ENCODE measurements at places on chromosomes 1 and 21.

GRCh38 chr1:29258976-29259801, 22.9 kb downstream of the PTPRU start:
- DNase-seq = no peak

- no peak for DNase-seq
These were observed 10.6 kb downstream of the PGM1 start for GRCh38 chr1:63603810-63604209.

- DNase-seq = no peak
These were observed 238.4 kb downstream of the GPATCH2 start for GRCh38 chr1:217392441-217392840.

- DNase-seq = peak; percentile 51
These were observed at the start of gene TRIM58 for GRCh38 chr1:247857069-247857984. TSS of gene TRIM58 (plus strand) at chr1:247857187. CDS start at chr1:247857247, 60 bp downstream.

DNA sequence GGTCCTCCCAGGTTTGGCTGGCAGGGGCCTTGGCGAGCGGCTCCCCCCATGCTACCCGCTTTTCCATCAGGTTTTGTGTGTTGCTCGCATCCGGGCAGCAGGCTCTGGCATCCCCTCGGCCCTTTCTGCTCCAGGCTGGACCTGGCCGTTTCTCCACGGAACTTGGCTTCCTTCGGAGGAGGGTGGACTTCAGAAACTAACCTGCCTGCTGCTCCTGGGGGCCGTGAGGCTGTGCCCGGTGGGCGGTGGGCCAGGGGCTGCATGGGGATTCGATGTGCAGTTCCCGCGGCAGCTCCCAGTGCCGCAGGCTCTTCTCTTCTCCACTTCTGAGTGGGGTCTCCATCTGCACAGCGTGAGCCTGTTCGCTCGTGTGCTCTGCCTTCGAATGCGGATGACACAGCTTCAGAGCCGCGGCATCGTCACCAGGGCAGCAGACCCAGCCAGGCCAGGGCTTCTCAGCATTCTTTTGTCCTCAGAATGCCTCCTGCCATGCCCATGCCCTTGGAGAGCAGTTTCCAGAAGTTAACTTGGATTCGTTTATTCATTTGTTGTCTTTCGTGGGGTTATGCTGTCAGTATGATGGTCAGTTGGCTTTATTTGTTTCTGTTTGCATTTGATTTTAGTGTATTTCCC, 36.4 kb downstream of the PRKCZ start:
- no peak for DNase-seq

DNA sequence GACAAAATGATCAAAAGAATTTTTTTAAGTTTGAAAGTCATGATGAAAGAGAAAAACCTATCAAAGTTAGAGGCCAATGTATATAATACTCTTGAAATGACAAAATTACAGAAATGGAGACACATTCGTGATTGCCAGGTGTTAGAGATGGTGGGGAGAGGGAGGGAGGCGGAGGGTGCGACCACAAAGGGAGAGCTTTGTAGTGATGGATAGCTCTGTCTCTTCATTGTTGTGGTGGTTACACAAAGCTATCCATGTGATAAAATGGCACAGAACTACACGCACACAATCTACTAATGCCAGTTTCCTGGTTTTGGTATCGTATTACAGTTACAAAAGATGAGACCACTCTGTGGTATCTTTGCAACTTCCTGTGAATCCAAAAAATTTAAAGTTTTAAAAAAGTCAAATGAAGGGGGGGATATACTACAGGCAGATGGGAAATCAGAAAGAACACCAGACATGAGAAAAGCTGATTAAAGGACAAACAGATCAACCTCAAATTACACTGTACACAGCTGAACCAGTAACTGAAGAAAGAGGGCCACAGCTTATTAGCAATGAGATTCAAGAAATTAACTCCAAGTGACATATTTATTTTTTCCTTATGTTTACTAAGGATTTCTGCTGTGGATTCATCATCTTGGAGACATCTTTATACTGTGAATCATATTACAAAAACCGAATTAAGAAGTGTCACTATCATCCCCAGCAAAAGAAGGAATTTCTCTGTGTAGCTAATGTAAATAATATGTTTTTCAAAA, 199.1 kb downstream of the SLC45A1 start:
- DNase-seq = peak; percentile 94

DNA sequence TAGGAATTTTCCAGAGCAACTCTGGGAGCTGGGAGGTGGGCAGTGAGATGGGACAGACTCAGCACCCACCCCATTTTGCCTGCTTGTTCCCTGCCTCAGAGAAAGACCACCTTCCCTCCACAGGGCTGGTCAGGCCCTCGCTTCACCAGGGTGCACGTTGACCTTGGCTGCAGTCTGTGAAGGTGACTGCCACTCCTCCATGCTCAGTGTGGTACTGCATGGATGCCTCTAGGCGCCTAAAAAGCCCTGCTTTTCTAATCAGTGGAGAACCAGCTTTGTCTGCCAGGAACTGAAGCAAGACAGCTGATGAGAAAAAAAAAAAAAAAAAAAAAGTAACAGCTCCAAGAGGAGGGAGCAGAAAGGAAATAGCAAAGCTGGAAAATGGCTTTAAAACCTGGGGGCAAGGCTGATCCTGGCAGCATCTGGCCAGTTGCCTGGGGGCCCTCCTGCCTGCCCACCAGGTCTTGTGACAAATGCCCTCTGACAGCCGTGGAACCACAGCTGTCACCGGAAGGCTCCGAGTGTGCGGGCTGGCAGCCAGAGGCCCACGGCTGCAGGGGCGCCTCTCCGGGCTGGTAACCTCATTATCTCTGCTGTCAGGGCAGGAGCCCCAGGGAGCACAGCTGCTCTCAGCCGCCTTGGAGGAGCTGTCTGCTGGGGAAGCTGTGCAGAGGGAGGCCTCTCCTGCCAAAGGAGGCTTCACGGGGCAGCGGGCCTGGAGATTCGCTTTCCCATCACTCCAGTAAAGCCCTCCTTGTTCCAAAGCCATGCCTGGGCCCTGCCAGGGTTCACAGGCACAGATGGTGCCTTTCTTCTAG, 13.7 kb downstream of the KIAA1614 start:
- peak; percentile 97 for DNase-seq

GRCh38 chr1:147389532-147390184, 147.2 kb downstream of the CHD1L start:
- DNase-seq = peak; percentile 70

GRCh38 chr1:38567401-38567800, 292.2 kb downstream of the RRAGC start:
- no peak for DNase-seq

DNA sequence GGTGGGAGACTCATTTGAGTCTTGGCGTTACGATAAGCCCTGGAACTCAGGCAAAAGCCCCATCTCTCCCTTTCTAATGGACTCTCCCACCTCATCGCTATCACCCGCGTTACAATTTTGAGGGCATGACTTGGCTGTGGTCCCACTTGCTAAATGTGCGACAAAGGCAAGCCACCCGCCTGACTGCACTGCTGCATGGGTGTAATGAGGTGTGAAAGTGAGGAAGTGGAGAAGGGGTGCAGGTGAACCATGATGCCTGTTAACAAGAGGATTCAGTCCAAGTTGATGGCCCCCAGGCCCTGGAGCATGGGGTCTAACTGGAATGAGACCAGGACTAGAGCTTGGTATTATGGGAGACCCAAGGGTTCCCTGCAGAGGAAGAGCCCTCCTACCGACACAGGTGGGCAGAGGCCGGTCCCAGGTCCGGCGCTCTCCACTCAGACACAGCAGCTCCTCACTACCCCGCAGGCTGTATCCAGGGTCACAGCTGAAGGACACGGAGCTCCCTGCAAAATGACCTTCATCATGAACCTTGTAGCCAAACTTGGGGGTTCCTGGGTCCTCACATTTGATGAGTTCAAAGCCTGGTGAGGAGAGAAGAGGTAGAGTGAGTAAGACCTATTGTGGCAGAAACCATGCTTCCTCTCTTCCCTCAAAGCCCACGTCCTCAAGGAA, 165.4 kb upstream of the HMGB4 start:
- DNase-seq = no peak

DNA sequence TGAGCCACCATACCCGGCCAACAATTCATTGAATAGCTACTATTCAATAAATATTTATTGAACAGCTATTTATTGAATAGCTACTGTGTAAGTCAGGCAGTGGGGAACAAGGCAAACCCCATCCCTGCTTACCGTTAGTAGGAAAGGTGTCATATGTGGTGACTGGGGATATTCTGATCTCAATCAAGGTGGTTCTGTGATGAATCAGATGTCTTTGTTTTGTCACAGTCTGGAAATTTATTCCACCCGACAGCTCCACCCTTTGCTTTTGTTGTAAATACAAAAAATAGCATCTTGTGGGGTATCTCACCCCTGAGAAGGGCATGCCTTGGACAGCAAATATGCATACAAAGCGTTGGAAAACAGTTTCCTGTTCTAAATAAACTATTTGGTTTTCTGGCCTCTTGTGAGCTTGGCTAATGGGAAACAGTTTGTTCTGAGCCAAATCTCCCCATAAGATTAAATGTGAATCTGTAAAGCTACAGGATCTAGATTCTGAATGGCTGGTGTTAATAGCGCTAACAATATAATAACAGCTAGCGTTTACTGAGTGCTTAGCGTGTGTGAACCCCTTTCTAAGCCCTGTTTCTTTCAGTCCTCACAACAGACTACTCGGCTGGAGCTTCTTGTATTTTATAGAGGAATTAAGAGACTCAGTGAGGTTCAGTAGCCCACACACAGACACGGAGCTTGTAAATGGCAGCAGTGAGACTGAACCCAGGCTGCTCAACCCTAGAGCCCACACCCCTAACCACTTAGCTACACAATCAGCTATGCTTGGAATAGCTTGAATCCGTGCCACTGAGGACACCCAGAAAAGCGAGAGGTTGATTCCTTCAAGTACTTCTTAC, 5.5 kb downstream of the PDPN start:
- no peak for DNase-seq

DNA sequence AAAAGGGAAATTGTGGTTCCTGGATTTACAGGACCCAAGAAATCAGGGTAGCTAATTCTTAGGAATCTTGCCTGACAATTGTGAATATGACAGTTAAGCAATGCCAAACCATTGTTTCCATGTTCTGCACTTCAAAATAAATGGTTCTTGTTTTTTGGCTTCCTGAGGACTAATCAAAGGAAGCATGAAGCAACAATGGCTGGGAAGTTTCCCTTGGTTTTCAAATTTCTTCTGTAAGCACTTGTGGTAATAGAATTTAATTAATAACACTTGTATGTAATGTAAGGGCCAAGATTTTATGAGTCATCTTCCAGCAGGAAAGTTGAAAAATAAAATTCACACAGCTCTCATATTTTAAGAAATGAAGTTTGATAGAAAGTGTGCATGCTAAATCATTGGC, 31.7 kb downstream of the JAM2 start:
- DNase-seq = no peak

DNA sequence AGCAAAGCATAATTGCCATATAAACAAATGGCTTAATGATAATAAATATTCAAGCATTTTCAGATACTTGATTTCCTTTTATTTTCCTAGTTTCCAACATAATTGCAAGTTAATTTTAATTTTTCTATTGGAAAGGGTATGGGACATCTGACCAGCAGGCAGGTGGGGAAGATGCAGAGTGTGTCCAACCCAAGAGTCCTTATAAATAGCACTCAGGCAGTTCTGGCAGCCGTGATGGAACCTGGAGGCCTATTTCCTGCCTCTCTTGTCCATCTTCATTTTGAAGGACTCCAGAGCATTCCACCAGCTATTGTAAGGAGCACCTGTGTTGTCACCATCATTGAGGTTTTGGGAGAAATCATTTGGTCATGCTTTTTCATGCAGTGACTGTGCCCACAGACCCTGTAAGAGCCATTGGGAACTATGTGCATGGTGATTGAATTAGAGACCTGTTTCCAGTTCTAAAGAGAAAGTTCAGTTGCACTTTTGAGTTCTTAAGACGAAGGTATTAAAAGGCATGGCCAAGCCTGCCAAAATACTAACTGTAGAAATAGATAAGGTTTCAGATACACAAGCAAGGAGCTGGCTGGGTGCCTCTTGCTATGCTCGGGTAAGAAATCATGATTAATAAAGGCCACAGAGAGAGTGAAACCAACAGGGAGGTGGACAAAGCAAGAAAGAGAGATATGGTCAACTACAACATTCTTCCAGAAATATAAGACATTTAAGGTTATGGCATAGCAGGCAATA, 92.3 kb downstream of the SPATA46 start:
- no peak for DNase-seq

DNA sequence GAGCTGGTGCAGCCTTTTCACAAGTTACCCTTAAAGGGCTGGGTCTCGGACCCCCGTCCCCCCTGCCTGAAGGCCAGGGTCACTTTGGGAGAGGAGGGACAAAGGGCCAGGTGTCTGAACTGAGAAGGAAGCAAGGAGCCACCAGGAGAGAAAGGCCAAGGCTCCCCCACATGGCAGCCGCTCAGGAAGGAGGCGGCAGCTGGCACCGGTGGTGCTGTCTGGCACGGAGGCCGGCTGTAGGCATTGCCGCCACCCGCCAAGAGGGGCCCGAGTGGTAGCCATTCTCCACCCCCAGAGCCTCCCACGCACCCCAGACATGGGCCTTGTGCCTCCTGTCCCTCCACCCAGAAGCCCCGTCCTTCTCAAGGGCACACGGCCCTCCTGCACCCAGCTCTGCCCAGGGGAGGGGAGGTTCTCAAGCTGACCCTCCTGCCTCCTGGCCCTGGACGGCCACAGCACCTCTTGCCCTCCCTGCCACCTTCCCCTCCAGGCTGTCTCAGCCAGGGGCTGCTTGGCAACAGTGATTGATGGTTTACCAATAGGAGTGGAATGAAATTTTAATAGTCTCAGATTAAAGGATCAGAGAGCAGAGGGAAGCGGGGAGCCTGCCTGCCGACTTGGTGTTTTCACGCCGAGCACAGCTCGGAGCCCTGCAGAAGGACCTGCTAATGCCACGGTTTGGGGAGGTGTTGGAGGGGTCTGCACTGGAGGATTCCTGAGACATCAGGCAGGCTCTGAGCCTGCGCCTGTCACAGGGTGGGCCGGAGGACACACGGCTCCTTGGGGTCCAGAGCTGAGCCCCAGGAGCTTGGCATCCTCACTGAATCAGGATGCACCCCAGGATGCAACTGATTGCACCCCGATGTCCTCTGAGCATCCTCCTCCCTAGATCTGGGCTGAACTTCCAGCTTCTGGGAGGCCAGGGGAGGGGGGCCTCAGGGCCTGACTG, 211.9 kb upstream of the VAMP3 start:
- peak; percentile 70 for DNase-seq

GRCh38 chr1:181033799-181034451, at the start of gene MR1:
TSS of gene MR1 (plus strand) at chr1:181033983. CDS start at chr1:181034008, 25 bp downstream.
- peak; percentile 56 for DNase-seq

DNA sequence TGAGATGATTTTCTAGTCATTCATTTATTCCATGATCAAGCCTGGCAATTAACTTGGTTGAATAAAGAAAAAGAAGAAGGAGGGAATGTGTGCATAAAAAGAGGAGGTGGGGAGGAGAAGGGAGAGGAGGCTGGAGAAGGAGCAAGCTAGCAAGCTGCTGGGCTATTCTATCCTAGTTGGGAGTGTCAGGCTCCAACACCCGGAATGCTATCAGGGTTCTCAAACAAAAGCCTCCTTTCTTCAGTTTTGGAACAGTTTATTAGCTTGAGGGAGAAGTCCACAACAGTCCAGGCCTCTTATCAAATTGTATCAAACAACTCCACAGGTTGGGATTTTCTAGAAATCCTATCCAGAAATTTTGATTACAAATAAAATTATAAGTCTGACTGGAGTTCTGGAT, 80.0 kb downstream of the BCAR3 start:
- DNase-seq = no peak

GRCh38 chr1:6349254-6349943, 44.2 kb downstream of the ACOT7 start:
- peak; percentile 31 for DNase-seq

- no peak for DNase-seq
These were observed 90.1 kb downstream of the PKN2 start for GRCh38 chr1:88774151-88774556.

- peak; percentile 77 for DNase-seq
These were observed 62.6 kb downstream of the MAP3K7CL start for GRCh38 chr21:29193072-29193471.

Measured in NCI-H82 (cell line).